ENCODE measurements at places on chromosomes 5 and 9.

GRCh38 chr5:12323637-12324229 lies 419.5 kb upstream of the CTNND2 start:
- DNase-seq, result no peak

DNA sequence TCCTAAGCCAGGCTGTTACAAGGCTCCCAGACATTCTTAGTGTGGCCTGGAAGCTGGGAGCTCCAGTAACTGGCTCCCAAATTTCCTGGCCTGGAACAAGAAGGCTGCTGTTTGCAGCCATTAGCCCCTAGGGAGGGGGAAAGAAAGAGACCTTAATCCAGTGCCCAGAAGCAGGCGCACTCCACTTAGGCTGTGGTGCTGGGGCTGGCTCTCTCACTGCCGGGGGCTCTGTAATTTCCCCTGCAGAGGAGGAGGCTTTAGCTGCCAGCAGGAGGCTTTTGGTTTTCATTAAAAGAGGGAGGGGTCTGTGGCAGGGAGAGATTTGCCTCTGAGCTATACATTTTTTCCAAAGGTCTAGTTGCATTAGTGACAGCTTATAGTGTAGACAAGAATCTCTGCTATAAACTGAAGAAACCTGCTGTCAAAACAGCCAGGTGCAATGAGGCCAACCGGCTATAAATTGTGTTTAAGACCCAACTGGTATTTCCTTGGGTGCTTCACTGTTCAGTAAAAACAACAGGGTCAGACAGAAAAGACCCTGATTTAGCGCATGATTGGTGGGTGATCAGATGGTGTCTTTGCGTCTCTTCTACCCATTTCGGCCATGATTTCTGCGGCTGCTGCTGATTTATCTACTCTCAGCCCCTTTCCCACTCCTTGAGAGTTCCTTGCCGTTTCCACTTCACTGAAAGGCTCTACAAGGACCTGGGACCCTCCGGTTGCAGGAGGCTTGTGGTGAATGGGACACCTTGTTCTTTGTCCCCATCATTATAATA lies 254.6 kb downstream of the AOPEP start:
- no peak for DNase-seq

- DNase-seq, result no peak
Observed at GRCh38 chr9:71980266-71981190, 69.1 kb downstream of the C9orf85 start.

- no peak for DNase-seq
Observed at GRCh38 chr9:133540698-133541025, 6.2 kb downstream of the ADAMTSL2 start.

DNA sequence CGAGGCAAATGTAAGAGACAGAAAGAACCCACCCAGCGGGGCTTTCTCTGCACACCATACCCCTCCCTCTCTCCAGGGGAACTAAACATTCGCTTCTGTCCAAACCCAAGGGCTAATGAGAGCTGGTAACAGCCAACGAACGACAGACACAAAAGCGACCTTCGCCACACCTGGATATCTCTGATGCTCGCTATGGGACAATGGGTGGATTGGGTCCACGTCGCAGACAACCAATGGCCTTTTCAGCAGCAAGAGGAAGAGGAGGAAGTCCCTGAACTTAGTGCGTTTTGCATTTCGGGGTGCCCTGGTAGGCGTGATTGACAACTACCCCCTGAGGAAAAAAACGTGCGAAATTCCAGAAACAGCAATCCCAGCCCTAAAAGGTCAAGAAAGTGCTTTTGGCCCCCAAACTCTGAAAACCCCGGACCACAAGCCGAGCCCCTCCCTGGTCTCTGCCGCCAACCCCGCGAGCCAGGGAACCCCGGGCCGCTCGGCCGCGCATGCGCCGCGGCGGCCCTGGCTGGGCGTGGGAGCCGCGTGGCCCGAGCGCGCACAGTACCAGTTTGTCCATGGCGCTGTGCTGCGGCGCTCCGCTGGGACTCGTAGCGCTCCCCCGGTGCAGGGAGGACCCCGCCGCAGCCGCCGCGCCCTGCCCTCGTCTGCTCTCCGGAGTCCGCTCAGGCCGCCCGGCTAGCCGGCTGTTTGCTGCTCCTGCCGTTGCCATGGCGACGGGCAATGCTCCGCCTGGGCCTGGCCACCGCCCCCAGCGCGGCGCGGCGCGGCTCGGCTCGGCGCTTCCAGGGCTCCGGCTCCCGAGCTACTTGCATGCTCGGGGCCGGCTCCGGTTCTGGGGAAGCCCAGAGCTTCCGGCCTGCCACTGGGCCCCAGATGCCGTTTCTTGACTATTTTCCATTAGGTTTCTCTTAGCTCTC lies 66.9 kb upstream of the DNAH5 start:
- peak; percentile 72 for DNase-seq

DNA sequence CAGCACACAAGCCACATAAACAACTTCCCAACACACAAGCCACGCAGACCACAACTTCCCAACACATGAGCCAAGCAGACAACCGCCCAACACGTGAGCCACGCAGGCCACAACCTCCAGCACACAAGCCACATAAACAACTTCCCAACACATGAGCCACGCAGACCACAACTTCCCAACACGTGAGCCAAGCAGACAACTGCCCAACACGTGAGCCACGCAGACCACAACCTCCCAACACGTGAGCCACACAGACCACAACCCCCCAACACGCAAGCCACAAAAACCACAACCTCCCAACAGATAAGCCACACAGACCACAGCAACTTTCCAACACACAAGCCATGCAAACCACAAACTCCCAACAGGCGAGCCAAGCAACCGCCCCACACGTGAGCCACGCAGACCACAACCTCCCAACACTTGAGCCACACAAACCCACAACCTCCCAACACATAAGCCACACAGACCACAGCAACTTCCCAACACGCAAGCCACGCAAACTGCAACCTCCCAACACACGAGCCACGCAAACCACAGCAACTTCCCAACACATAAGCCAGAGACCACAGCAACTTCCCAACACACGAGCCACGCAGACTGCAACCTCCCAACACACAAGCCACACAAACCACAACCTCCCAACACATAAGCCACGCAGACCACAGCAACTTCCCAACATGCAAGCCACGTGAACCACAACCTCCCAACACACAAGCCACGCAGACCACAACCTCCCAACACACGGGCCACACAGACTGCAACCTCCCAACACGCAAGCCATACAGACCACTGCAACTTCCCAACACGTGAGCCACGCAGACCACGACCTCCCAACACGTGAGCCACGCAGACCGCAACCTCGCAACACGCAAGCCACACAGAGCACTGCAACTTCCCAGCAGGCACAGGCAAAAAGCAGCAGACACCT lies 10.1 kb downstream of the BRD9 start:
- DNase-seq, result no peak

GRCh38 chr9:91900055-91900796 lies 49.8 kb downstream of the ROR2 start:
- no peak for DNase-seq

- no peak for DNase-seq
Observed at GRCh38 chr9:93030642-93031628, 27.6 kb upstream of the SUSD3 start.

- DNase-seq, result no peak
Observed at GRCh38 chr5:151707567-151707966, 20.9 kb upstream of the SPARC start.

DNA sequence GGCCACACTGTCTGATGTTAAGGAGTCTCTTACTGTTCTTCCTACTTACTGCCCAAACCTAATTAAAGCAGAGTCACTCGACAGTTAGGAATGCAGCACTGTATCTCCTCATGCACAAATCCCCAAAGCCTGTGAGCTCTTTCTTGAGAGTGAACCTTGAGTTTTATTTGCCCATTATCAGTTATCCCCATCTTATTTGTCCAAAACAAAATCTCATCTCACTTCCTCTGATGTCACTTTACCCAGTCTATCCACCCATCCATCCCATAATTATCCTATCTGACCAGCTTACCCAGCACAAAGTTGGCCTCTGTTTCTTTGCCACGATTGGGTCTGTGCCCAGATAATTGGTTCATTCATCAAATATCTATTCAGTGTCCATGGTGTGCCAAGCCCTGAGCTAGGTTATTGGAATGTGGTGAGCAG lies 250.8 kb downstream of the SLIT3 start:
- DNase-seq, result no peak

GRCh38 chr5:150723845-150724244 lies 23.0 kb upstream of the RBM22 start:
- DNase-seq, result no peak

GRCh38 chr9:108047264-108047663 lies 557.7 kb upstream of the KLF4 start:
- DNase-seq, result no peak

DNA sequence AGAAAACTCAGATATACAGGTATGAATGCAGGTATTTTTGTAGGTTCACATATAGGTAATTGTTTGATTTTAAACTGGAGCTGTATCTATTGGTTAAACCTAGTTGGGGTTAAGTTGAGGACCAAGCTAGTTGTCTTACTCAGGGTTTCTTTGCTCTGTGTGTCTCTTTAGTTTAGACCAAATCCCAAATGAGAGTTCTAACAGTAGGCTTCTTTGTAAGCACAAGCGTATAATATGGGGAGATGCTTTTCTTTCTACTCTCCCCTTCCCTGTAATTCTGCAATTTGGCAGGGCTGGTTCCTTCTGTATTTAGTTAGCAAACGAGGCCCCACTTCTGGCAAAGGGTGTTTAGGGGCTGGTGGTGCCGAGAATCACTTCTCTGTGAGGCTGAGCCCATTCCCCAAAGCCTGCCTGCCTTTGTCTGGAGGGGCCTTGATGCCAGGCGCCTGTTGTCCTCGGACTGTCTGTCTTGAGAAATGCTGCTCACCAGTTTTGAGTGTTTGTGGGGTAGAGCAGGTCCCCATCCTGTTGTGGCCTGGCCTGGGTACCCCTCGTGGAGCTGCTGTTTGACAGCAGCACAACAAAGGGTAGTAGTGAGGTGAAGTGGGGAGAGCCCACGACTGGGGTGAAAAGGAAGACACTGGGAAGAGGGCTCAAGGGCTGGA lies 259.3 kb downstream of the FANCC start:
- DNase-seq, result no peak

GRCh38 chr5:43410414-43410813 lies 1.8 kb downstream of the CCL28 start:
- DNase-seq, result no peak

- DNase-seq, result no peak
Observed at GRCh38 chr9:134852906-134853654, 27.5 kb upstream of the FCN2 start.

GRCh38 chr9:77131399-77131798 lies 45.9 kb upstream of the VPS13A start:
- DNase-seq, result no peak

- DNase-seq, result no peak
Observed at GRCh38 chr9:18208166-18209059, 265.5 kb upstream of the ADAMTSL1 start.

DNA sequence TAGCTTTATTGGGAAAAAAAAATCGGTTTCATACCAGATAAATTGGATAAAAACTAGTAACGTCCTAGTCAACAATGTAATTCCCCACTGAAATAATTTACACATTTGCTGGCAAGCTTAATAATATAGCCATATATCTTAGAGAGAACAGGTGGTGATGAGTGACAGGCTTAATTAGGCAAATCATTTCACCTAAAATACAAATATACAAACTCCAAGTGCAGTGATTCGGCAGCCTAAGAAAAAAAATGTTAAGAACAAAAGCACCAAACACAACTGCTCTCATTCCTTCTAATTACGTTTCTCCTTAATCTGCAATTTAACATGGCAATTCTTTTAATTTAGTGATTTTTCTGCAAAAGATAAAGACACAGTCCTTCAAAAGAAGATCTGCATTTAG lies 56.0 kb upstream of the SLC25A51 start:
- no peak for DNase-seq

DNA sequence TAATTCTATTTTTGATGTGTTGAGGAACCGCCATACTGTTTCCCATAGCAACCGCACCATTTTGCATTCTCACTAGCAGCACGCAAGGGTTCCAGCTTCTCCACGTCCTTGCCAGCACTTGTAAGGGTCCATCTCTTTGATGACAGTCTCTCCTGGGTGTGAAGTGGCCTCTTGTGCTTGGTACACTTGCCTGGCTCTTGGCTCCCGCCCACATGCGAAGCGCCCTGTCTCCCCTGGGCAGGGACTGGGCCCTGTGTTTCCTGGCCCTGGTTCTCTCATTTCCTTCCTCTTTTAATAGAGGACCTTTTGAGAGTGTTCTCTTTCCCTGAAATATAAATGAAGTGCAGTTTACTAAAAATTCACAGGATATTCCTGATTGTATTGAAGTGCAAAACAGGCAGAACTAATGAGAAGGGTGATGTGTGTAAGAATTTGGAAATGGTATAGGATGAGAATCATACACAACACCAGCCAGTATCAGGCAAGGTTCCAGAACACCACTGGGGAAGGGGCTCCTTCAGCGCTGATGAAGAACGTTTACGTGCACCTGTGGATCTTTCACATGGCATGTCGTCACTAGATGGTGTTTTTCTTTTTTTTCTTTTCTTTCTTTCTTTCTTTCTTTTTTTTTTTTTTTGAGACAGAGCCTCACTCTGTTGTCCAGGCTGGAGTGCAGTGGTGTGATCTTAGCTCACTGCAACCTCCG lies 73.0 kb downstream of the EHMT1 start:
- DNase-seq, result peak; percentile 37

GRCh38 chr9:95808011-95808410 lies 67.5 kb upstream of the ERCC6L2 start:
- no peak for DNase-seq

DNA sequence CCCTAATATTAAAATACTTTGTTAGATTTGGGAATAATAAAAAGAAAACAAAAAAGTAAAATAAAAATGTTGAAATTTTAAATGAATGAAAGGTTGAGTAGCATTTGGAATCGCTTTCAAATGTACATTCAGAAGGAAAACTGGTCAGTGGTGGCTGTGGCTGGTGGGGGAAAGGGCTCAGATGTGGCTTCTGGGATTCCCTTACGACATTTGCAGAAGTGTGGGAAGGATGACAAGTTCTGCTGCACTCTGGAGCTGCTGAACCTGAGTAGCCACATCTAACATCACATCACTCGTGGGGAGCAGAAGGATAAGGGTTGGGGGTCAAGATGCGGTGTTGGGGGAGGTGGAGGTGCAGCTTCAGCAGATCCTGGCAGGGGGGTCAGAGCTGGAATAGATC lies 25.6 kb upstream of the CAST start:
- no peak for DNase-seq

DNA sequence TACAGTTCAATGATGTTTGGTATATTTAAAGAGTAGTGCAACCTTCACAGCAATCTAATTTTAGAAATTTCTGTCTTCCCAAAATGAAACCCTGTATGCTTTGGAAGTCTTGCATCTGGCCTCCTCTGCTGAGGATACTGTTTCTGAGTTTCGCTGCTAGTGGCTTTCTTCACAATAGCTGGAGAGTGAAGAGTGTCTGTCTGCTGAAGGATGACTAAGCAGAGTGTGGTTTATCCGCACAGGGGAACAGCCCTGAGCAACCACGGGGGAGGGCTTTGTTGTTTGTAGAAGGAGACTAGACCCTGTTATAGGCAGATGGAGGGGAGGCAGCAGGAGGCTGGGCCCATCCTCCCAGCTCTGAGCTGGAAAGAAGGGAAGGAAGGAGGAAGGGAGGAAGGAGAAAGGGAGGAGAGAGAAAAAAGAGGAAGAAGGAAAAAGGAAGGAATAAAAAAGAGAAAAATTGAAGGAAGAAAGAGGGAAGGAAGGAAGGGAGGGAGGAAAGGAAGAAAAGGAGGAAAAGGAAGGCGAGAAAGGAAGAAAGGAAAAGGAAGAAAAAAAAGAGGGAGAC lies 10.5 kb upstream of the IRX2 start:
- DNase-seq, result no peak

Measured in activated B cell treated with CpG ODN at 0.5 μM for 24 hours (primary cell).